ENCODE measurements at places on chromosomes 13 and 19. TPM values are rescaled to one million over a fixed set of nuclear protein-coding genes. Genes with fewer than 3 reads are reported as not detected.

DNA sequence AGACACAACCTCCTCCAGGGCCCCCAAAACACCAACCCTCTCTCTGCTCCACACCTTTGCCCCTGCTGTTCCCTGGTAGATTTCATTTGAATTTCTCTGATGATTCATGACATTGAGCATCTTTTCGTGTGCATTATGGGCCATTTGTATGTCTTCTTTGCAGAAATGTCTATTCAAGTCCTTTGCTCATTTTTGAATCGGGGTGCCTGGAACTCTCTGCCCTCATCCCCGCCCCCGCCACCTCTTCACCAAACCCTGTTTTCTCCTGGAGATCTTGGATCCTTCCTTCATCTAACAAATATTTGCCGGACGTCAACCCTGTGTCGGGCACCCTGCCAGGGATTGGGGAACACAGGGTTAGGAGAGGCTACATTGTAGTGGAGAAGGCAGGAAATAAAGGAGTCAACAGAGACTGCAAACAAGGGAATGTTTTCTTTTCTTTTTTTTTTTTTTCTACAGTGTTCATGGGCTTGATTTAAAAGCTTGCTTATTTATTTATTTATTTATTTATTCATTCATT is 25.5 kb upstream of the SLC1A5 start:
- peak; percentile 78 for DNase-seq

DNA sequence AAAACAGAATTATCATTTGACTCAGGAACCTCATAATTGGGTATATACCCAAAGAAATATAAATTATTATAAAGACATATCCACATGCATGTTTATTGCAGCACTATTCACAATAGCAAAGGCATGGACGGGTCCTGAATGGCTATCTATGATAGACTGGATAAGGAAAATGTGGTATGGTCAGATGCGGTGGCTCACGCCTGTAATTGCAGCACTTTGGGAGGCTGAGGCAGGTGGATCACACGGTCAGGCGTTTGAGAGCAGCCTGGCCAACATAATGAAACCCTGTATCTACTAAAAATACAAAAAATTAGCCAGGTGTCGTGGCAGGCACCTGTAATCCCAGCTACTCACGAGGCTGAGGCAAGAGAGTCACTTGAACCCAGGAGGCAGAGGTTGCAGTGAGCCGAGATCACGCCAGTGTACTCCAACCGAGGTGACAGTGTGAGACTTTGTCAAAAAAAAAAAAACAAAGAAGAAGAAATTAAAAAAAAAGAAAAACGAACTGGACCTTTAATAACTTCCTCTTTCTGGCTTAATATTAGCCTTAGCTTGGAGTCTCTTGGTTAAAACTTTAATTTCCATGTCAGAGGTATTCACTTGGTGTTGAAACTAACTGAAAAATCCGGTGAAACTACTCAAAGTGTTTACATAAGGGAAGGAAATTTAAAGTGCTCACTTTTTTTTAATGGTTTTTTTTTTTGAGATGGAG is 104.4 kb downstream of the ZNF486 start:
- no peak for DNase-seq

DNA sequence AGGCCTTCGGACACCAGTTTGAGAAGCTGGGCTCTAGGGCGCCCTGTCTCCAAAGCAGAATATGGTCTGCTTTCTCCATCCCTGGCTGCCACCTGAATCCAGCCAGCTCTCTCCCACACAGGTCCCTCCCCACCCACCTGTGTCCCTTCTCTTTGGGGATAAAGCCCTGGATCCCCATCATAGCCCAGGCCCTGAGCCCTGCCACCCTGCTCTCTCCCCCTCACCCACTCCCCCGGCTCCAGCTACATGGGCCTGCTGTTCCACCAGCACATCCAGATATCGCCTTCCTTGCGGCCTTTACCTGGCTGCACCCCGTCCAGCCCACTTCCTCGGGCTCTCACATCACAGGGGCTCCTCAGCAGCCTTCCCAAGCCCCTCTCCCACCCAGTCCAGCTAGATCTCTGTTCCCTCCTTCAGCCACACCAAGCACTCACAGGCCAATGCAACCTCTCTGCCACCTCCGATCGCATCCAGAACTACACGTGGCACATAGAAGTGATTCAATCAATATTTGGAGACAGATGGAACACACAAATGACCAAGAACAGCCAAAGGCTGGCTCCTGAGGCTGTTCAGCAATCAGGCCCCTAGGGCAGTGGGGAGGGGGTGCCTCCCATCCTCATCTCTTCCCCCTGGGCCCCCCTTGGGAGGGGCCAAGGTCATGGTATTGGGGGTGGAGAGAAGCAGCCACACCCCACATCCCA is 7.6 kb downstream of the AKT2 start:
- no peak for DNase-seq

C19orf81 gene
- not detected for total RNA-seq

CBARP gene
- not detected for total RNA-seq
